ENCODE measurements at places on chromosomes 3 and 15. TPM values are rescaled to one million over a fixed set of nuclear protein-coding genes. Genes with fewer than 3 reads are reported as not detected.

SERINC4 gene
- 0.24 TPM for total RNA-seq

KLHL40 gene
- not detected for total RNA-seq

SHC4 gene
- 0.10 TPM for total RNA-seq

RFTN1 gene
- total RNA-seq: 59.7 TPM

CDHR4 gene
- total RNA-seq: not detected

FAM174B gene
- total RNA-seq: 4.2 TPM

MOBP gene
- total RNA-seq: not detected

BSN gene
- 0.03 TPM for total RNA-seq

STRIT1 gene
- total RNA-seq: not detected

MASP1 gene
- not detected for total RNA-seq

RASGRF1 gene
- total RNA-seq: not detected

TMEM207 gene
- total RNA-seq: not detected

PPARG gene
- 0.22 TPM for total RNA-seq

GOLGA6D gene
- not detected for total RNA-seq

ZNF385D gene
- not detected for total RNA-seq

CLSTN2 gene
- not detected for total RNA-seq

CPA3 gene
- total RNA-seq: not detected

ANKRD34C gene
- total RNA-seq: not detected

FAM227B gene
- 1.8 TPM for total RNA-seq

P2RY14 gene
- 0.51 TPM for total RNA-seq

PP2D1 gene
- total RNA-seq: not detected

ZIC4 gene
- not detected for total RNA-seq

CYP19A1 gene
- not detected for total RNA-seq

SKOR1 gene
- total RNA-seq: 0.36 TPM

TRAT1 gene
- 225 TPM for total RNA-seq

GXYLT2 gene
- not detected for total RNA-seq

EOMES gene
- total RNA-seq: 0.87 TPM

GP5 gene
- 4.9 TPM for total RNA-seq

FANCD2OS gene
- total RNA-seq: not detected

DPPA2 gene
- total RNA-seq: not detected

EAF2 gene
- 11.3 TPM for total RNA-seq

A4GNT gene
- total RNA-seq: not detected

NR2F2 gene
- total RNA-seq: not detected

RBP2 gene
- total RNA-seq: not detected

OSBPL10 gene
- total RNA-seq: 0.34 TPM

KCNH8 gene
- total RNA-seq: not detected

TTLL13 gene
- 0.20 TPM for total RNA-seq
